ENCODE measurements at places on chromosomes 7 and 10. TPM values are rescaled to one million over a fixed set of nuclear protein-coding genes. Genes with fewer than 3 reads are reported as not detected.

The OR6B1 gene
- total RNA-seq, result not detected

DNA sequence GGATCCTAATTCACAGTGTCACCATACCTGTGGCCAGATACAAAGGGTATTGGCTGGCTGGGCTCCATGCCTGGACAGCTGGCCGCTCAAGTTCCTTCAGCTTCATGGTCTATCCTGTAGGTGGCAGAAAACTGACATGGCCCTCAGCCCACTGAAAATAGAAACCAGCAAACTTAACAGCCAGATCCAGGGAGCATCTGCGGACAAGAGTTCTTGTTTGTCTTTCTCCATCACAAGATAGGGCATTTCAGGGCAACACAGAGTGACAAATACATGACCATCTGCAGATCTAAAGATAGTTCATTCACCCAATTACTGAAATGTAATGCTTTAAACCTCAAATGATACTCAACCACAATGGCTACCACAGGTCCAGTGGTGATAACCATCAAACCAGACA, 2.8 kb downstream of the SEC31B start:
- peaks cover 75% of the 10 kb centered on the region for H3K27me3 ChIP-seq
- peak; percentile 68 for DNase-seq
- no peaks in the 10 kb centered on the region for H3K36me3 ChIP-seq
- no peak overlapping the region for H3K27ac ChIP-seq

DNA sequence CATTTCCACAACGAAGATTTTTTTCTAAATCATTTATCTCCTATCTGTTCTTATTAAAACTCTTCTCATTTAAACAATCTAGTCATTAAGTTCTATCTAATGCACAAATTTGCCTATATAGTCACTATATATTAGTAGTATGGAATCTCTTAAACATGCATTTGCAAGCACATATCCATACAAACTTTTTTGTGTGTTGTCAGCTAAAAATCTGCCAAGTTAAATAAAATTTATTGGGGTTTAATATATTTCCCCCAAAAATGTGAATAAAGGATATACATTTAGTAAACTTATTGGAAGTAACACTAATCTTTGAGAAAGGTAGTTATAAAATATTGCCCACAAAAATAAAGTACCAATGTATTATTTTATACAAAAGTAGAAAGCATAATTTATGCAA, 55.3 kb downstream of the ORC5 start:
- DNase-seq, result no peak
- no peak overlapping the region for H3K27ac ChIP-seq
- H3K36me3 ChIP-seq, result peaks cover 12% of the 10 kb centered on the region
- no peak overlapping the region for H3K4me3 ChIP-seq
- no peaks in the 10 kb centered on the region for H3K27me3 ChIP-seq

DNA sequence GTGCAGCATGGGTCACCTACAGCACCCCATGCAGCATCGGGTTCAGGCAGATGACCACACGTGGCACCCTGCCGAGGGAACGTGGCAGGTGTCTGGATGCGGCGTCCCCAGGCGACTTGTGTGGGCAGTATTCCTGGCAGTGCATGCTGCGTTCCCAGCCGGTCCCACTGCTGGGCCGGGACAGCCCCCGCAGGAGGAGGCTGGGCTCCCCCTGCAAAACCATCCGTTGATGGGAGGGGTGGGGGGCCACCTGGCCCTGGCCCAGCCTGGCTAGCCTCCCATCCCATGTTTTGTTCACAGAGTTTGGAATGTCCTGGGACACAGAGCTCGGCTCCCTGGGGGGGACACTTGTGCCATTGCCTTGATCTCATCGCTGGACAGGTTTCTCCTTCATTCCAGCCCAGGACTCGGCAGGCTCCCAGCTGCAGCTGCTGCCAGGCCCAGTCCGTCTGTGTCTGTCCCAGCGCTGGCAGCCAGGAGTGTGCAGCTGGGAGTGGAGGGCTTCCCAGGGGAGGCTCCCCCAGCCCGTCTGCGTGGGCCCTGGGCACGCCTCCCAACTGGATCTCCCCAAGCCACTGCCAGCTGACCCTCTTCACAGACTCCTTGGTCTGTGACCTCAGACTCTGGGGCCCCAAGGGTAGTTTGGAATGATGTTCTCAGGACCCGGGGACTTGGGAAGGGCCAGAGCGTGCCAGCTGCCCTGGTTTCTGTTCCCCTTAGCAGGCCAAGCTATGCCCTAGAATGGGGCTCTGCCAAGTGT, 32.6 kb downstream of the TMEM270 start:
- H3K4me1 ChIP-seq, result no peaks in the 10 kb centered on the region
- H3K27me3 ChIP-seq, result no peaks in the 10 kb centered on the region
- no peak for DNase-seq
- no peaks in the 10 kb centered on the region for H3K36me3 ChIP-seq

- no peak for DNase-seq
- H3K4me1 ChIP-seq, result no peaks in the 10 kb centered on the region
- H3K4me3 ChIP-seq, result no peak overlapping the region
- no peak overlapping the region for H3K27ac ChIP-seq
- no peaks in the 10 kb centered on the region for H3K36me3 ChIP-seq
Observed at GRCh38 chr7:4272141-4272540, 410.0 kb upstream of the FOXK1 start.

GRCh38 chr7:142243823-142244222, 14.0 kb downstream of the PRSS58 start:
- H3K27me3 ChIP-seq, result peaks cover 6% of the 10 kb centered on the region
- no peaks in the 10 kb centered on the region for H3K36me3 ChIP-seq
- no peaks in the 10 kb centered on the region for H3K4me1 ChIP-seq
- no peak overlapping the region for H3K27ac ChIP-seq
- DNase-seq, result no peak
- no peak overlapping the region for H3K4me3 ChIP-seq

DNA sequence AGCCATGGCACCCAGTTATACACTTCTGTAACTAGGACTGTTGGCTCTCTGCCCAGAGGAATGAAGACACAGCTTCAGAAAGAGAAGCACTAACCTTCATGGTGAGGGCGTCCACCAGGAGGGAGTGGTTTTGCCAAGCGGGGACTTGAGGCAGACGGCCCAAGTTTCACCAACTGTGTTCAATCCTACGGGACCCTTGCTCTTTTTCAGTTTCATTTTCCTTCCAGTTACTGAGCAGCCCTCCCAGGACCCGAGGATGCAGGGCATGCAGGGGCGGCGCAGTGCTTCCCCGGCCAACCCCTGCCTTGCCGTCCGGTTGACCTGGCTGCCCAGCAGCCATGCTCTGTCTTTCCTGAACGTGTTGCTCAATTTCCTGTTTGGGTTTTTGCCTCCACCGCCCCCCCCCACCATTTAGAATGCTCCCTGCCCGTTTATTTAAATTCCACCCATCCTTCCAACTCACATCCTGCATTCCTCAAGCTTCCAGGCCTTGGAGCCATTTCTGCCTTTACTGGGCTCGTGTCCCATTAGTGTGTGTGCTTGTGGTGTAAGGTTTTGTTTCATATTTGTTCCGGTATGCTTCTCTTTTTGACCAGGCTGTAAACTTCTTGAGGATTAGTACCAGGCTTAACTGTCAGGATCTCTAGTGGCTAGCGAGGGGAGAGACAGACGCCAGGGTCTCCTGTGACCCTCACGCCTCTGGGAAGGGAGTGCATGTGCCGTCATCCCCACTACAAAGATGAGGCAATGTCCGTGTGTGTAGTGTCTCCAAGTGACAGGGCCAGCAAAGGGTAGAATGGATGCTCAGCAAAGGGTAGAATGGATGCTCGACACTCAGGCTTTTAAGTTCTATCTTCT, 31.6 kb downstream of the IL15RA start:
- H3K36me3 ChIP-seq, result no peaks in the 10 kb centered on the region
- no peak overlapping the region for H3K4me3 ChIP-seq
- H3K27me3 ChIP-seq, result no peaks in the 10 kb centered on the region
- DNase-seq, result no peak
- no peak overlapping the region for H3K27ac ChIP-seq
- H3K4me1 ChIP-seq, result no peaks in the 10 kb centered on the region

DNA sequence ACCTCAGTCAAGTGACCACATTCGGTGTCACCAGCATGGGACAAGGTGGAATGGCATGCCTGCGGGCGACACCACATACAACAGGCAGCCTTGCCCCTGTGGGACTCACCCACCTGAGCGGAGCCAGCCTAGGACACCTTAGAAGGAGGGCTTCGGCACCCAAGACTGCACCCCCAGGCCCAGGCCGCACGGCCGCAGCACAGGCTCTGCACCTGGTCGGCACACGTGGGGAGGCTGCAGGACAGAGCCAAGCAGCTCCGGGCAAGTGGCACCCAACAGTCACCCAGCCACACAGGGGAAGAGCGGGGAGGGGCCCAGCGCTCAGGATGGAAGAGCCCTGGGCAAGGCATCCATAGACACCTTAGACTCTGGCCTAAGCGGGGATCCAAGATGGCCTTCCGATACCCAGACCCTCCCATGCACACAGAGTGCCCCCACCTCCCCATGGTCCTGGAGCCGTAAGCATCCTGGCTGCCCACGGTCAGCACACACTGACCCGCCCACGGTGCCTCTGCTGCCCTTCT, 16.1 kb upstream of the GPER1 start:
- no peak overlapping the region for H3K4me3 ChIP-seq
- no peaks in the 10 kb centered on the region for H3K36me3 ChIP-seq
- H3K27ac ChIP-seq, result no peak overlapping the region
- peaks cover 2% of the 10 kb centered on the region for H3K4me1 ChIP-seq

DNA sequence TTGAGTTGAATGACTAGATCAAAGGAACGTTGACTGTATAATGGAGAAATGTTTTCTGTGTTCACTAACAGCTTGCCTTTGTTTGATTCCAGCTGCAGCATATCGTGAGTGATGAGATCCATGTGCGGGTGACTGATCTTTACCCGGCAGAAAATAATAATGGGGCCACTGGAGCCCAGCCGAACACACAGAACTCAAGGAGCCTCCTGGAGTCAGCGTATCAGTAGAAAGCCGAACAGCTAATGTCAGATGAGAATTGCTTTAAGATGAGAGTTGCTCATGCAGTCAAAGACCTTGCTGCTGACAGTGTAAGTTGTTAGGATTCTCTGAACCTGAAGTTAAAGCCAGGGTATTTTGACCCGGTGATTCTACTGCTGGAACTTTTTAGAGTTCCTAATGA, 34.3 kb upstream of the MTPAP start:
- no peaks in the 10 kb centered on the region for H3K36me3 ChIP-seq
- H3K27me3 ChIP-seq, result no peaks in the 10 kb centered on the region
- no peak for DNase-seq

GRCh38 chr7:6563936-6564770, 12.9 kb upstream of the GRID2IP start:
- H3K36me3 ChIP-seq, result no peaks in the 10 kb centered on the region
- no peaks in the 10 kb centered on the region for H3K27me3 ChIP-seq
- no peaks in the 10 kb centered on the region for H3K4me1 ChIP-seq
- no peak overlapping the region for H3K4me3 ChIP-seq

GRCh38 chr10:131838966-131839742, 61.7 kb upstream of the PPP2R2D start:
- no peaks in the 10 kb centered on the region for H3K36me3 ChIP-seq
- no peak overlapping the region for H3K4me3 ChIP-seq
- DNase-seq, result no peak
- no peaks in the 10 kb centered on the region for H3K27me3 ChIP-seq

DNA sequence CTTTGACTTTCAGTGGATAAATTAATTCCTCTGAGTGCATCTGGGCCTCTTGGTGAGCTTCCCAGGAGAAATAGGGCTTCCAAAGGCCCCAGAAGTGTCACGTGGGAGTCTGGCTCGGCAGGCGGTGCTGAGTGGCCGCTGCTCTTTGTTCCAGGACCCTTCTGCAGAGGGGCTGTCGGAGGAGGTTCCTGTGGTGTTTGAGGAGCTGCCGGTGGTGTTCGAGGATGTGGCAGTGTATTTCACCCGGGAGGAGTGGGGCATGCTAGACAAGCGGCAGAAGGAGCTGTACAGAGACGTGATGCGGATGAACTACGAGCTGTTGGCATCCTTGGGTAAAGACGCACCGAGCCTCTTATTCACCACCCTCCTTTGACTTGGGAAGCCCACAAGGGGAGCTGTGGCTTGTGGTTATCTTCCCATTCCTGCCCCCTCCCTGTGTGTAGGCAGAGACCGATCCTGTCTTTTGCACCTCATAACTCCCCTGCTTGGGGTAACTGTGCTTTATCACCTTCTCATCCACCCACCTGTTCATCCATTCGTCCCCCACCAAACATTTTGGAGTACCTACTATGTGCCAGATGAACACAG, 11.9 kb downstream of the ZNF862 start:
- no peaks in the 10 kb centered on the region for H3K27me3 ChIP-seq
- H3K4me1 ChIP-seq, result peaks cover 13% of the 10 kb centered on the region
- no peak overlapping the region for H3K4me3 ChIP-seq
- no peak overlapping the region for H3K27ac ChIP-seq

- no peaks in the 10 kb centered on the region for H3K4me1 ChIP-seq
- H3K36me3 ChIP-seq, result no peaks in the 10 kb centered on the region
- peak; percentile 86 for DNase-seq
- no peak overlapping the region for H3K27ac ChIP-seq
Observed at GRCh38 chr7:41711283-41712064, 8.6 kb upstream of the INHBA start.

GRCh38 chr7:37541810-37542443, 93.3 kb upstream of the ELMO1 start:
- no peaks in the 10 kb centered on the region for H3K27me3 ChIP-seq
- H3K4me3 ChIP-seq, result no peak overlapping the region
- no peak for DNase-seq

DNA sequence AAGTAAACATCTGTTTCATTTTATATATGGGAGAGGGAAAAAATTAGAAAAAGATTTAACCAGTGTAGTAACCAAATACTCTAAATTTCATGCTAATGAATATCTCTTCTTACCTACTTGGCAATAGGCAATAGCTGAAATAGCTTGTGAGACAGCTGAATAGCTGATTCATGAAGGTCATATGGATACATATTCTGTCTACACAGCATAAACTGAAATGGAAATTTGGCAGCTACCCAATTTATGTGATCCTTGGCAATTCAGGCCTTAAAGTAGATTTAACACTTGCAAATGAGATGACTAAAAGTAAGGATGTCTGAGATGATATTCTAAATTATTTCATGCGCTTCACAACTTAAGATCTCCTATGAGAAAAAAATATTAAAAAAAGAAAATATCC, 261.2 kb upstream of the SEMA3A start:
- no peaks in the 10 kb centered on the region for H3K27me3 ChIP-seq
- no peak overlapping the region for H3K27ac ChIP-seq
- no peak for DNase-seq
- no peaks in the 10 kb centered on the region for H3K36me3 ChIP-seq
- H3K4me3 ChIP-seq, result no peak overlapping the region

GRCh38 chr10:130801784-130802183, 509.7 kb downstream of the TCERG1L start:
- no peak overlapping the region for H3K4me3 ChIP-seq
- no peak overlapping the region for H3K27ac ChIP-seq
- no peaks in the 10 kb centered on the region for H3K4me1 ChIP-seq
- H3K36me3 ChIP-seq, result no peaks in the 10 kb centered on the region
- H3K27me3 ChIP-seq, result no peaks in the 10 kb centered on the region

GRCh38 chr7:29032146-29032545, 74.0 kb upstream of the TRIL start:
- H3K27me3 ChIP-seq, result no peaks in the 10 kb centered on the region
- H3K4me3 ChIP-seq, result no peak overlapping the region
- H3K36me3 ChIP-seq, result peaks cover 4% of the 10 kb centered on the region
- DNase-seq, result no peak
- no peak overlapping the region for H3K27ac ChIP-seq
